Stimulated activated CD8-positive, alpha-beta memory T cell treated with anti-CD3 and anti-CD28 coated beads, Interleukin-7, amount 100 ng/mL, for 24 hours (primary cell): ENCODE measurements at places on chromosomes 13 and 19.

DNA sequence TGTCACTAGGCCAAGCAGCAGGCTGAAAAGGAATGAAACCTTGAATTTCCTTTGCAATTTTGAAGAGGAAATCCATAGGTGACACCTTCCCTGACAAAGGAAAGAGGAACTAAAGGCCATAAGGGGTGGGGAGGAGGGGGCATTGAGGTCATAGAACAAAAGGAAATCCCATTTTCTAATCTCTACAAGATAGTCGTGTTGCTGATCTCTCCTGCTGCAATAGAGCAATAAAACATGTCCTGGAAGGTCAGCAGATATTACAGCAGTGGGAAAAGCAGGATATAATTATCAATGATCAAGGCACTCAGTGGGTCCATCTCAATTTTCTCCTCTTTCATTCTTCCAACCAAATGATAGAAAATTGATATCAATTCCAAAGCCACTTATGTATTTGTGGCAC, 20.3 kb upstream of the RAP2A start:
- DNase-seq: no peak

GRCh38 chr13:104372095-104372655, 1306.0 kb upstream of the SLC10A2 start:
- no peak for DNase-seq

GRCh38 chr13:27226991-27227390, 24.4 kb upstream of the RPL21 start:
- no peak for DNase-seq

GRCh38 chr19:11814700-11815035, 595 bp downstream of the ZNF440 start:
- no peak for DNase-seq

DNA sequence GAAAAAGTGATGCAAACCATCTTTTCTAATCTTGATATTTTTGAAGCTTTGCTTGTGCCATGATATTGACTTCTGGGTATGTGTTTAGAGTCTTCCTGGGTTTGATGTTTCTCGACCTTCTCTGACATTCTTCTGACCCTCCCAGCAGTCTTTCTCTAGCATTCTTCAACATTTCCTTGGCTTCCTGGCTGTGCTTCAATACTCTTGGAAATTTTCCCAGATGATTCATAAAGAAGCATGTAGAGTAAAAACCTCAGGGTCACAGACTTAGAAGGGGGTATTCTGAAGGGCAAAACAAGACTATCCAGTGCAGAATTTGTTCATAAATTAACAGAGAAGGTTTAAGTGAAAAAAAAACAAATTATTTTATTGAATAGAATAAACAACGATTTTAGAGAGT, 946.3 kb upstream of the PCDH9 start:
- no peak for DNase-seq

GRCh38 chr13:84446972-84447639, 564.8 kb upstream of the SLITRK1 start:
- no peak for DNase-seq
